ENCODE measurements at places on chromosomes 7 and 10. TPM values are rescaled to one million over a fixed set of nuclear protein-coding genes. Genes with fewer than 3 reads are reported as not detected.

GRCh38 chr10:6578251-6578771 lies 1.8 kb downstream of the PRKCQ start:
- peaks cover 13% of the 10 kb centered on the region for H3K4me1 ChIP-seq
- H3K36me3 ChIP-seq = no peaks in the 10 kb centered on the region
- H3K27ac ChIP-seq = no peak overlapping the region
- peaks cover 2% of the 10 kb centered on the region for H3K27me3 ChIP-seq

Gene ENKUR
- total RNA-seq = not detected

DNA sequence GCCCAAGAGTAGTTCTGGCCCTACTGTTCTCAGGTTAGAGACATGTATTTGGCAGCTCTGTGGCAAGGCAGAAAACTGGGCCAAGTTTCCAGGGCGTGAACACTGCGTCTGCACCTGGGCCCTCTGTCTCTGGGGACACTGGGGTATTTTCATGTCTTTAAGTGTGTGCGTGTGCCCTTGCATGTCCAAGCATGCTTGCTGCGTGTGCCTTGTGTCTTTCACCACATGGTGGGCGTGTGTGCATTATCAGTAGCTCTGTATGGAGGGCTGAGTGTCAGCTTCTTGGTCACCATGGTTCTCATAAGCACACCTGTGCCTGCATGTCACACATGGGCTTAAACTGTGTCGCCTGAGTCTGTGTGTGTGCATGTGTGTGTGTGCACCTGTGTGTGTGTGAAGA lies 69.3 kb downstream of the HIPK2 start:
- H3K4me1 ChIP-seq = no peaks in the 10 kb centered on the region
- no peak for DNase-seq
- H3K27ac ChIP-seq = no peak overlapping the region
- no peak overlapping the region for H3K4me3 ChIP-seq

Gene SAMD9
- total RNA-seq = not detected

Gene DNAJC12
- total RNA-seq = 54.7 TPM
